ENCODE measurements at places on chromosomes 7 and 10.

DNA sequence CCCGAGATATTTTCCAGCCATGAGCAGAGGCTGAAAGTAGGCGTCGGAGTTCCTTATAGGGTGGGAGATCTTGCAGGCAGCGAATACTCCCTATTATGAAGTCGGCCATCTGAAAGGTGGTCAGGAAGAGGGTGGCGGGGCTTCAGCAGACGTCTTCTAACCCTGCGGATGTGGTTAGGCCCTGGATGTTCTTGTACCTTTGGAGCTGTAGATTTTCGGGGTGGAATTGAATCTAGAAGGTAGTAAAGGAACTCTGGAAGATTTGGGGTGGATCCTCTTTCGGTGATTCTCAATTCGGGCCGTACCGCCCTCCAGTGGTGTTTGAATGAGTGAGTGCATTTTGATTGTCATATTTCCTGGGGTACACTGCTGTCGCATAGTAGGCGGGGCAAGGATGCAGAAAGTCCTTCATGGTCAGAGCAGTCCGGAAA lies 635 bp downstream of the NUP205 start:
- DNase-seq, result peak; percentile 65

- no peak for DNase-seq
These were observed 25.3 kb upstream of the FOXL3 start for GRCh38 chr7:264541-265191.

- DNase-seq, result no peak
These were observed 12.7 kb downstream of the MAD1L1 start for GRCh38 chr7:2220030-2220429.

- DNase-seq, result no peak
These were observed 114.7 kb upstream of the ADCY1 start for GRCh38 chr7:45459476-45459875.

DNA sequence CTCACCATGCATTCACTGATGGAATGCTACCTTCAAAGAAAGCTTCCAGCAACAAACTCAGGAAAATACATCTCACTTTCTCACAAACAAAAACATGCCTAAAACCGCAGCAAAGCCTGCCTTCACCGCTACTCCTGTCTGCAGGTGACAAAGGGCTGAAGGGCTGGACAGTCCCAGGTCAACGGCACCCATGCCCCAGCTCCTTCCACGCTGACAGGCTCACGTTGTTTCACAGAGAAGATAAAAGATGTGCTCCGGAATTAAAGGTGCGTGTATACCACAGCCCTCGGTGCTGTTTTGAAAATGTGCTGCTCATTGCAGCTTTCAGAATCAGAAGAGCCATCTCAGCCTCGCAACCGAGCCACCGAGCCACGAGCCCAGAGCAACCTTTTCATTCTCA lies 445.0 kb downstream of the PTPRN2 start:
- DNase-seq, result no peak

- no peak for DNase-seq
These were observed 10.2 kb downstream of the GHRHR start for GRCh38 chr7:30973791-30974604.

GRCh38 chr7:2357165-2357564 lies 2.5 kb downstream of the EIF3B start:
- DNase-seq, result no peak

DNA sequence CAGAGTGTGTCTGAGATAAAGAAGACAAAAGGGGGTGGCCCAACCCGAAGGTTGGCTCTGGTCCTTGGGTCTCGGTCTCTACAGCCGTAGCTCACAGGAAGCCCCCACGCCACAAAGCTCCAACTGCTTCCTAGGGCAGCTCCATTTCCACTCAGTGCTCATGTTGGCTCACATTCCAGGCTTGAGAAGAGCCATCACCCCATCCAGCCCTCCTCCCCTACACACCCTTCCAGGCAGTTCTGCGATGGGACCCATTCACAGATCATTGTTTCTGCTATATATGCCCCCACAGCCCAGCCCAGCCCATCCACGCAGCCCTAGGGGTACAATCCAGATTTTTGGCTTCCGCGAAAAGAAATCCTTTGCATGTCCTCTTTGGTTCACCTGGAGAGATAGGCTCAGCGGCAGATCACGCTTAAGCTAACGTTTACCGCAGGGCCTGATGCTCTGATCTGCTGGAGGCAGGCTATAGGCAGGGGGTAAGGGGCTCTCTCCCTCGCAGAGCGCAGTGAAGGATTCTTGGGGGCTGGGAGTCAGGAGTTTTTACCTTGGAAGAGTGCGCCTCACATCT lies 6.2 kb upstream of the HOXA11 start:
- DNase-seq, result no peak

GRCh38 chr10:96279191-96279641 lies 7.8 kb upstream of the BLNK start:
- no peak for DNase-seq

DNA sequence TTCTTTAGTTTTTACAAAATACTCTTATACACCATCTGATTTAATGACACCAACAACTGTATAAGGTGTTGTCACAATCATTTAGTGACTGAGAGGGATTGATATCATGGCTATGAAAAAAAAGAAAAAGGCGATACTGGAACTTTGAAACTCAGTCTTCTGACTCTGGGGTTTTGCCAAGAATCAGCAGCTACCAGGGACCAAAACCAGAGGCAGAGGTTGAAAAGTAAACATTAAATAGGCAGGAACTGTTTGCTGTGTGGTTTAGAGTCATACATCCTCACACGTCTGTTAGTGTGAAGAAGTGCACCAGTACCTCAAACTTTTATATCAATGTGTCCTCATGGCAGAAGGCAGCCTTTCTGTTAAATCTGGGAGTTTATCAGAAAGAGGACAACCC lies 19.9 kb upstream of the GGCT start:
- no peak for DNase-seq

GRCh38 chr10:66162560-66163143 lies 763.2 kb upstream of the LRRTM3 start:
- no peak for DNase-seq

- no peak for DNase-seq
These were observed 17.7 kb downstream of the WDR91 start for GRCh38 chr7:135193615-135194081.

- no peak for DNase-seq
These were observed 651 bp downstream of the AFAP1L2 start for GRCh38 chr10:114403541-114404161.

DNA sequence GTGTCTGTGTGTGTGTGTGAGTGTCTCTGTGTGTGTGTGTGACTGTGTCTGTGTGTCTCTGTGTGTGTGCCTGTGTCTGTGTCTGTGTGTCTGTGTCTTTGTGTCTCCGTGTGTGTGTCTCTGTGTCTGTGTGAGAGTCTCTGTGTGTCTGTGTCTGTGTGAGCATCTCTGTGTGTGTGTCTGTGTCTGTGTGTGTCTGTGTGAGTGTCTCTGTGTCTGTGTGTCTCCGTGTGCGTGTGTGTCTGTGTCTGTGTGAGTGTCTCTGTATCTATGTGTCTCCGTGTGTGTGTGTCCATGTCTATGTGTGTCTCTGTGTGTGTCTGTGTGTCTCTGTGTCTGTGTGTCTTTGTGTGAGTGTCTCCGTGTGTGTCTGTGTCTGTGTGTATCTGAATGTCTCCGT lies 120.4 kb downstream of the SH2D4B start:
- DNase-seq, result no peak

- DNase-seq, result no peak
These were observed 109.7 kb downstream of the C1GALT1 start for GRCh38 chr7:7292085-7292484.

DNA sequence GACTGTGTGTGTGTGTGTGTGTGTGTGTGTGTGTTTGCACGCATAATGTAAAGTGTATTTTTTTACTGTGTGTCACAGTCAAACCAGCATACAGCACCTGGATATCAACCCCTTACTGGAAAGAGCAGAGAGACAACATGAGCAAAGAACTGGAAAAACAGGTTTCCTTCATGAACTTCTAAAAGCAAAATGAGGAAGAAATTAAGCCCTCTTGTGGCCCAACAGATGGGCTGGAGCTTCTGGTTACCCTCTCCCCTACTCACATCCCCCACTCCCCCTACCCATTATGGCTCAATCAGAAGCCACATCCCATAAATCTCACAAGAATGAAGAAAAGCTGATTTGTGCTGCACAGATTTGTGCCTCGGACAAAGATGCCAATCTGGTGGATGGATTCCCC lies 36.2 kb downstream of the PDE1C start:
- no peak for DNase-seq

DNA sequence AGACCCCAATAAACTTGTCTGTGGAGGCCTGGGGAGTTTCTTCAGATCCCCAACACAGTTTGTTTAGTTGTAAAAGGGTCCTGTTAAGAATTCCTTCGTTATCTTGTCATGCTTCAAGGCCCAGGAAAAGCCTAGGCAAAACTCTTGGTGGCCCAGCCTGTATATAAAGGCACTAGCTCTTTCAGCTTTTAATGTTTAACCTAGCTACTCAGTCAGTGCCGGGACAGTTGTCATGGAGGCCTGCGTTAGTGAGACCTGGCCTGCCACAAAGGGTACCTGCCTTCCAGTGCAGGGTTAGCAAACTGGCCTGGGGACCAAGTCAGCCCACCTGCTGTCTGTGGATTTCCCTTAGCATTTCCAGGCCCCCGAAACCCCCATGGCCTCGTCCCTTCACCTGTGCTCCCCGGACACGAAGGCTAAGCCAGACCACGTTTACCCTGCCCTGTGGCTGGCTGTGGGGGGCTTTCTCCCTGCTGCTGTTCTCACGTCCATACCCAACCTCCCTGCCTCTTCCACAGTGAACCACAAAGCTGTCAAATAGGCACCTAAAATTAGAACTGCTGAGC lies 96.9 kb upstream of the PPP2R2D start:
- DNase-seq, result no peak

DNA sequence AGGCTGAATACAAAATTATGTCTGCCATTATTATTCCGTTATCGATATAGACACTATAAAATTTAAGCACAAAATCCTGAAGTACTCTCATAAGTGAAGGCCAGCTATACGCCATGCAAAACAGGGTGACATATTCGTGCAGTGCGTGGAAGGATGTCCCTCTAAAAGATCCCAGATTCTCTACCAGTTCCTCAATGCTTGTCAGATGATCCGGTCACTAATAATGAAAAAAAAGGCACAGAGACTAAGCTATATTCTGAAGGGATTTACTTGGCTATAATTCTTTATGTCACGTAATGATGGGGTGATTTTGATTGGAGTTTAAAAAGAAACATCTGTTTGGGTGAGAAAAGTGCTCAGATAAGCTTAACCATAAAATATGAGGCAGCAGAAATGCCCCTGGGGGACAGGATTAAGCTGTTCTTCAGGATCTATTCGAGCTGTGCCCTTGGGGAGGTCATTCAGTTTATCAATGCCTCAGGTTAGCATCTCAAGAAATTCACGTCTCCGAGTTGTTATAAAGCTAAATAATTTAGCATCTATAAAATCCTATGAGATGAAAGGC lies 229.7 kb upstream of the PITRM1 start:
- DNase-seq, result no peak

GRCh38 chr10:132740588-132740987 lies 45.4 kb downstream of the NKX6-2 start:
- DNase-seq, result no peak

GRCh38 chr7:37027557-37028341 lies 303.5 kb upstream of the AOAH start:
- no peak for DNase-seq

GRCh38 chr10:114259824-114260223 lies 20.8 kb downstream of the VWA2 start:
- no peak for DNase-seq

- DNase-seq, result no peak
These were observed 455.6 kb upstream of the FOXK1 start for GRCh38 chr7:4226524-4226882.

GRCh38 chr7:114979388-114979787 lies 57.5 kb downstream of the MDFIC start:
- DNase-seq, result no peak

GRCh38 chr7:120833546-120833945 lies 24.4 kb downstream of the TSPAN12 start:
- no peak for DNase-seq

DNA sequence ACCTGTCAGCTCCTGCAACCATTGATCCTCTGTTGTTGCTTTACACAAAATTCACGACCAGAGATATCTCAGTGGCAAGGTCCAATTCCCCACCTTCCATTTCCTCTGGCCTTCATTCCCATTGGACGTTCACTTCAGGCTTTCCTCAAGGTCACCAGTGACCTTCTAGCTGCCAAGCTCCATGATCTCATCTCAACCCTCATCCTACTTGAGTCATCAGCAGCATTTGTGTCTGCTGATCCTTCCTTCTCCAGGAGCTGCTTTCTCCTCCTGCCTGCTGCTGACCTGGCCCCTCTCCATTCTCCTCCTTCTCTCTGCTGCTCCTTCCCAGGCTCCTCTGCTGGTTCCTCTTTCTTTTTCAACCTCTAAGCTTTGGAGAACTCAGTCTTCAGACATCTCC lies 66.2 kb upstream of the C10orf90 start:
- no peak for DNase-seq

- no peak for DNase-seq
These were observed 77.3 kb upstream of the PPIF start for GRCh38 chr10:79269969-79270368.

DNA sequence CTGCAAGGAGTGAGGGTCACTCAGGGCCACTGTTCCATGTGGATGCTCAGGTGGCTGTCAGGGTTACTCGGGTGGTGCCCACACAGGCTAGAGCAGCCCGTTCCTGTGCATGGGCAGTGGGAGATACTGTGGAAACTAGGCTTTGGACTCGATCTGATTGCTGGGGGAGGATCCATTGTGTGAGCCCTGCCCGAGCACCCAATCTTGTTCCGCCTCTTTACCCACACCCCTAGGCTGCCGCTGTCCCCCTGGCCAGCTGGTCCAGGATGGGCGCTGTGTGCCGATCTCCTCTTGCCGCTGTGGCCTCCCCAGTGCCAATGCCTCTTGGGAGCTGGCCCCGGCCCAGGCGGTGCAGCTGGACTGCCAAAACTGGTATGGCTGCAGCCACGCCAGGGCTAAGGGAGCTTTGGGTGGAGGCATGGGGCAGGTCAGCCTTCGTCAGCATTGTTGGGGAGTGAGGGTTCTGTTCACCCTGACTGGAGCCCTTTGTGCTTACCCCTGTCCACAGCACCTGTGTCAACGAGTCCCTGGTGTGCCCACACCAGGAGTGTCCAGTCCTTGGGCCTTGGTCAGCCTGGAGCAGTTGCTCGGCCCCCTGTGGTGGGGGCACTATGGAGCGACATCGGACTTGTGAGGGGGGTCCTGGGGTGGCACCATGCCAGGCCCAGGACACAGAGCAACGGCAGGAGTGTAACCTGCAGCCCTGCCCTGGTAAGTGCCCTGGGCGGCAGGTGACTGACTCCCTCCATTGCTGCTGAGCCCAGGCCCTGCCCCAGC lies 12.4 kb upstream of the ZNF862 start:
- DNase-seq, result no peak

DNA sequence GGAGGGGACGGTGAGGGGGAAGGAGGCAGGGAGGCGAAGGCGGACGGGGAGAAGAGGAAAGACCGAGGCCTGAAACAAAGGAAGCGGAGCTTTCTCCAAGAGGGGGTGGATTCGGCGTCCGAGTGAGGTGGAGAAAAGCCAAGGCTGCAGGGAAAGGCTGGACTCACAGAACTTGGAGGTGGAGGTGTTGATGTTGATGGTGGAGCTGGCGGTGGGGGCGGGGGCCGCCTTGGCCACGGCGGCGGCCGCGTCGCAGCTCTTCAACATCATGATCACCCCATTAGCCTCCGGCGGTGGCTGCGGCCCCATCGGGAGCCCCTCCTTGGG lies 578 bp downstream of the CACUL1 start:
- peak; percentile 63 for DNase-seq

- no peak for DNase-seq
These were observed 13.5 kb upstream of the TSPAN13 start for GRCh38 chr7:16739863-16740622.

GRCh38 chr10:25049966-25050365 lies 33.6 kb downstream of the THNSL1 start:
- no peak for DNase-seq

- DNase-seq, result no peak
These were observed 465.5 kb downstream of the PHTF2 start for GRCh38 chr7:78264105-78264504.
